GM23248 (cell line): ENCODE measurements at places on chromosomes 4 and X.

DNA sequence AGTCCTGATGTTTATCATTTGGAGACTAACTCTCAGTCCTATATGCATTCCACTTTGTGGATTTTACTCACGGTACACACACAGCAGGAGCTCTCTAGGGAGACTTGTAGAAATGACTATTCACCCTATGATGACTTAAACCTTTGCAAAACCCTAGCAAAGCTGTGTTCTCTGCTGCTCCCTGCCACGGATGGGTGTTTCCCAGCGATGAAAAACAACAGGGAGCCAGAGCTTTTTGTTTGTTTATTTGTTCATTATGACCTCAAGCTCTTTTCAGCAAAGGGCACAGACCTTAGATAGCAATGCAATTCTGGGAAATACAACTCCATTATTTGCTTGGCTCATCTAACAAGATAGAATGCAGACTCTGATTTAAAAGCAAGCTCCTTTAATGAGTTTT is 156.6 kb downstream of the GRIA3 start:
- peak; percentile 79 for DNase-seq

DNA sequence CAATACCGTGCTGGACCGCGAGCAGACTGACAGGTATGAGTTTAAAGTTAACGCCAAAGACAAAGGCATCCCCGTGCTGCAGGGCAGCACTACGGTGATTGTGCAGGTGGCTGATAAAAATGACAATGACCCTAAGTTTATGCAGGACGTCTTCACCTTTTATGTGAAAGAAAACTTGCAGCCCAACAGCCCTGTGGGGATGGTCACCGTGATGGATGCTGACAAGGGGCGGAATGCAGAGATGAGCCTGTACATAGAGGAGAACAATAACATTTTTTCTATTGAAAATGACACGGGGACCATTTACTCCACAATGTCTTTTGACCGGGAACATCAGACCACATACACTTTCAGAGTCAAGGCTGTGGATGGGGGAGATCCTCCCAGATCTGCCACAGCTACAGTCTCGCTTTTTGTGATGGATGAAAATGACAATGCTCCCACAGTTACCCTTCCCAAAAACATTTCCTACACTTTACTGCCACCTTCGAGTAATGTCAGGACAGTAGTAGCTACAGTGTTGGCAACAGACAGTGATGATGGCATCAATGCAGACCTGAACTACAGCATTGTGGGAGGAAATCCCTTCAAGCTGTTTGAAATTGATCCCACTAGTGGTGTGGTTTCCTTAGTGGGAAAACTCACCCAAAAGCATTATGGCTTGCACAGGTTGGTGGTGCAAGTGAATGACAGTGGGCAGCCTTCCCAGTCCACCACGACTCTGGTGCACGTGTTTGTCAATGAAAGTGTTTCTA is 3.2 kb downstream of the PCDH7 start:
- DNase-seq: no peak

GRCh38 chrX:27276751-27277150 is 186.4 kb downstream of the PPP4R3C start:
- no peak for DNase-seq

- peak; percentile 6 for DNase-seq
These were observed 370.3 kb upstream of the SMIM31 start for GRCh38 chr4:164383358-164384220.

GRCh38 chrX:20056704-20057103 is 60.0 kb downstream of the MAP7D2 start:
- DNase-seq: no peak

DNA sequence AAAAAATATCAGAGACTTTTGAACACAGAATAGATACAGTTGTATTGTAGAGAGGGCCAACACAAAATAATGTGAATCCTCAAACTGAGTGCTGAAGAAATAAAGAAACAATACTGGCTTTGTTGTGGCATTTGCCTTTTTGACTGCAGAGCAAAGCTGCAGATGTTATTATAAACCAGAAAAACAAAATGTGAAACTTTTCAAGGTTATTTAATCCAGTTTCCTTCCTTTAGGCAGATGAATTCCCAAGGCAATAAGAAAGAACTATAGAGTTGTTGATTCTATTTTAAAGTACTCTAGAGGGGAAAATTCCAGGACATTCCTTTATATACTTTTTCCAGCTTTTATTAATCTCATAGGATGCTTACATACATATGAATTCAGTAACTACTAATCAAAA is 186.8 kb downstream of the NDST4 start:
- no peak for DNase-seq

- DNase-seq: peak; percentile 56
These were observed 286.1 kb upstream of the TENM3 start for GRCh38 chr4:181957088-181957487.

GRCh38 chr4:138992676-138993075 is 22.9 kb upstream of the NOCT start:
- no peak for DNase-seq

DNA sequence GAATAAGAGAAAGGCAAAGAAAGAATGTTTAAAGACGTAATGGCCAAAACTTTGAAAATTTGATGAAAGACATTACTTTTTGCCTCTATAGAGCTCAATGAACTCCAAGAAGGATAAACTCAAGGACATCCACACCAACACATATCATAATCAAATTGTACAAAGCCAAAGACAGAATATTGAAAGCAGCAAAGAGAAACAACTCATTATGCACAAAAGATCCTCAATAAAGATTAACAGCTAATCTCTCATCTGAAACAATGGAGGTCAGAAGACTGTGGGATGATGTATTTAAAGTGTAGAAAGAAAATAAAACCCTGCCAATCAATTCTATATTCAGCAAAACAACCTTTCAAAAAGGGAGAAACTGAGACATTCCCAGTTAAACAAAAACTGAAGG is 129.1 kb upstream of the TEX13D start:
- DNase-seq: no peak

DNA sequence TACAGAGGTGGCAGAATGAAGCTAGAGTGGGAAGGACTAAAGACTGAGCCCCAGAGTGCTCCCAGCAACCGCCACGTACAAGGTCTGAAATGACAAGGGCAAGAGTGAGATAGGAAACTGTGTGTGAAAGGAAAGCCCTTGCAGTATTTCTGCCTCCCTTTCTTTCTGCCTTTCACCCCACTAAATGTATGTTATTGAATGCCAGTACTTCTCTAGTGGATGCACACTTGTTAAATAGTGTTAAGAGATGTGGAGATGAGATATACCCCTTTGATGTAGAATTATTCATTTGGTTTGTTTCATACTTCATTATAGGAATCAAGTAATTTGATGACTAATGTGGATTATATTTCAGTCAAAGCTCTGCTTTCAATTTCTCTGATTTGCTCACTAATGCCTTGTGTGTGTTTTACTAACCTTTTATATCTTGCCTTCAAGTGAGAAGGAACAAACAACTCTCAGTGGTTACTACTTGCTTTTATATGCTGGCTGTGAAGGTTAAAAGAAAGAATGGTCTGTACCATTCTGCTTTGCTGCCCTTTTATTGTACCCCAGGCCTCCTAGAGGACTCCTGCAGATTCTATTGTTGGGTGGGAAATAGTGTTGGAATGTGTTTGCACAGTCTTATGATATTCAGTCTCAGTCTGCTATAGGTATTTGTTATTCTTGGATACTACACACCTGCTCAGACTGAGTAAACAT is 8.0 kb upstream of the ANXA3 start:
- DNase-seq: peak; percentile 31

- DNase-seq: no peak
These were observed 24.4 kb upstream of the CITED1 start for GRCh38 chrX:72330131-72330530.

GRCh38 chr4:149785696-149786431 is 29.8 kb downstream of the IQCM start:
- peak; percentile 45 for DNase-seq

DNA sequence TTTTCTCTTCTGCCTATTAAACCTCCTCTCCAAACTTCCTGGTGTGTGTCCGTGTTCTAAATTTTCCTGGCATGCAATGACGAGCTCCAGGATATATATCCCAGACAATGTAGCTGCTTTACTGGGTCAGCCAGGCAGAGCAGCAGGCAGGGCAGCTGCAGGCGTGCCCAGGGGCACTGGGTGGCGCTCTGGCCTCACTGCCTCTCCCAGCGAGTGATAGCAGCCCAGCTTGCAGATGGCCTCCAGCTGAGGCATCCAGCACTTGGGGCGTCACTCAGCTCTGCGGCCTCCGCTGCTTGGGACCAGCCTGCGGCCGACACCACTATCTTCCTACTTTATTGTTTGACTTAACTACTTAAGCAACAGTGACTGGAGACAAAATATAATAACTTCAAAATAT is 23.0 kb upstream of the UBA6 start:
- DNase-seq: peak; percentile 35

DNA sequence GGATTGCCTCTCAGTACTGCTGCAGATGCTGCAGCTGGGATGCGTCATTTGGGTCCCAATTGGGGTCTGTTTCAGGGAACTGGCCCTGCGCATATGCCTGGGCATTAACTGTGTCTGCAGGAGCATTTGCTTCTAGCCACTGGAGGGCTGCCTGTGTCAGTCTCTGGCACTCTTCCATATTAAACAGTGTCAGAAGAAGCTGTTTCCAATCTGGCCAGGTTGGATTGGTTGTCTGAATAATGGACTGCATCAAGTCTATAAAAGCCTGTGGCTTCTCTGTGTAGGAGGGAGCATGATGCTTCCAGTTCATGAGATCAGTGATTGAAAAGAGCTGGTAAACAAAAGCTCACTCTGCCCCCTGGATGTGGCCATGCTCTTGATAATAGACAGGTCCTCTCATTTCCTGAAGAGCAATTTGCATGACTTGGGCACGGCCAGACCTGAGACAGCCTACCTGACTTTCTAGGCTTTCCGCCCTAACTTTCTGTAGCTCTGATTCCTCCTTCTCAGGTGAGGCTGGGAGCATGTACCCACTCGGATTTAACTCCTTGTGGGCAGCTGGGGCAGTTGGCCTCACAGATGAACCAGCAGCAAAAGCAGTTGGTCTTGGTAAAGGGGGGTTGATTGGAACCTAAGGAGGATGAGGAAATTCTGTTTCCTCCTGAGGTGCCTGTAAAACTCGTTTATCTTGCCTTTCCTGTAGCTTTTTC is 29.2 kb downstream of the SULT1E1 start:
- DNase-seq: peak; percentile 10

DNA sequence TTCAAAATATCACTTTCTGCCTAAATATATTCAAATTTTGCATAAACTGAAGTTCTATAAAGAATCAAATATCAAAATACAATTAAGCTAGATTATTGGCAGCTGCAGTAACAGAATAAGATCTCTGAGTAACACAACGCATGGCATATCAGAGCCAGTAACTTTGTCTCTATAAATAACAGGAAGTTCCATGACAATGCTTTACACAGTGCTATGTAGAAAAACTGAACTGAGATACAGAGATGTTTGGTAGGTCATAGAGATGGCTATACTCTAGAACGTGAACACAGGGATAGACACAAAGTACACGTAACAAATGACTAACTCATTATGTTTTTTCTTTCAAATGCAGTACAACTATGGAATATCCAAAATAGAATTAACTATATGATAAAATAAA is 18.2 kb downstream of the UBE2D3 start:
- peak; percentile 32 for DNase-seq

DNA sequence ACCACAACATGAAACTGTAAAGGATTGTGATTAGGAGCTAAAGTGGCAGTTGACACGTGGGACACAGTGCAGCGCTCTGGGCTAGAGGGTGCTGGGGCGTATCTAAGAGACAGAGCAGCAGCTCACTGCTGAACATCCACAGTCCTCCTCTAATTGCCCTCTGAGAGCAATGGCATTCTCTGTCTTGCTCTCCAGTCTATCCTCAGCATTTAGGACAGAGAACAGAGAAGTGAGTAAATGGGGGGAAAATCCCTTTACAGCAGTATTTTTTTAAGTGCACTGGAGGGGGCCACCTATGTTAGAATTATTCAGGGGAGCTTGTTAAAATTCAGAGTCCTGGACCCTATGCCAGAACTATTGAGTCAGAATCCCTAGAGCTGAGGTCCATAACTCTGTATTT is 4.2 kb upstream of the TMEM154 start:
- DNase-seq: no peak

- no peak for DNase-seq
These were observed 53.3 kb downstream of the JADE1 start for GRCh38 chr4:128862608-128863311.

DNA sequence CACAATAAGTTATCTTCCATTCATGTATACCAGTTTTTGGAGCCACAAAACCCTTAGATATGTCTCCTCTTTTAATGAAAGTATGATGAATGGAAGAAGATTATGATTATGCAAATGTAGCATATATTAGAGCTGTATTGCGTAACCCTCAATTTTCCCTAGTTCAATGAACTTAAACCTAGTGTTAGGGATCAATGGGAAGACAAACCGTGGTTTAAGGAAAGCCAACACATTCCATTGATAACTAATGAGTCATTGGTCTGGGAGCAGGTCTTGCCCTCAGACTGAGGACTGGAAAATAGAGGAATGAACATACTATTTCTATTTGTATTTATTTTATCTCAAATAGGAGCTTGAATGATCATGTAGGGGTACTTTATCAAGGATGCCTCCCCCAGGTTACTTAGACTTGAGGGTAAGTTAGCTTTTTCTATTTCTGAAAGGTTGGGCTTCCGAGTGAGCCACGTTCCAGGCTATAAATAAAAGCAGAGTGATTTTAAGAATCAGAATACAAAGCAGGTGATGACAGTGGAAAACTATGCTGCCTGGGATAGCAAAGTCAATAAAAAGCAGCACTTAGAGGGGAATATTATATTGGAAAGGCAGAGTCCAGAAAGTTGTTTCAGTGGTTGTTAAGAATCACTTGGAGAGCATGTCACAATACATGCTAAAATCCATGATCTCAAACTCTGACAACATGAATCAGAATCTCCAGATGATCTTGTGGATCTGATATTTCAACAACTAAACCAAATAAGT is 356.0 kb downstream of the ADAM29 start:
- no peak for DNase-seq

DNA sequence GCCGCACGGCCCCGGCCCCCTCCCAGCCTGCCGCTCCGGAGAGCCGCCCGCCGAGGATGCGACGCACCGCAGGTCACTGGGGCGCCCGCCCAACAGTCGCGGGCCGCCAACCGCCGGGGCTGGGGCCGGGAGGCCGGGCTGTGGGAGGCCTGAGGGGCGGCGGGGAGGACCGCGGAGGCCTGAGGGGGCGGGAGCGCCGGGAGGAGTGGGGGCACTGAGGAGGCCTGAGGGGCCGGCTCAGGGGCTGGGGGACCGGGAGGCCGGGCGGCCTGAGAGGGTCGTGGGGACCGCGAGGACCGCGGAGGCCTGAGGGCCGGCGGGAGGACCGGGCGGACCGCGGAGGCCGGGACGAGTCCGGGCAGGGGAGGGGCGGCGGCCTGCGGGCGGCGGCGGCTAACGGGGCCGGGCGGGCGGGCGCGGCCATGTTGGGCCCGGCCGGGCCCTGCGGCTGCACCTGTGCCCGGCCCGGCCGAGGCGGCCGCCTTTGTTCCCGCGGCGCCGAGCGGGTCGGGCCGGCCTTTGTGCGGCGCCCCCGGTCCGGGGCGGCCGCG is 353 bp downstream of the NSD2 start:
- DNase-seq: peak; percentile 59
